Stimulated activated CD4-positive, alpha-beta T cell treated with anti-CD3 and anti-CD28 coated beads, Interleukin-12 subunit alpha, Interleukin-12 subunit beta, amount 100 ng/mL, for 24 hours (primary cell): ENCODE measurements at places on chromosomes 7 and 10.

GRCh38 chr10:93030409-93030808 lies 30.2 kb upstream of the CYP26C1 start:
- no peak for DNase-seq

DNA sequence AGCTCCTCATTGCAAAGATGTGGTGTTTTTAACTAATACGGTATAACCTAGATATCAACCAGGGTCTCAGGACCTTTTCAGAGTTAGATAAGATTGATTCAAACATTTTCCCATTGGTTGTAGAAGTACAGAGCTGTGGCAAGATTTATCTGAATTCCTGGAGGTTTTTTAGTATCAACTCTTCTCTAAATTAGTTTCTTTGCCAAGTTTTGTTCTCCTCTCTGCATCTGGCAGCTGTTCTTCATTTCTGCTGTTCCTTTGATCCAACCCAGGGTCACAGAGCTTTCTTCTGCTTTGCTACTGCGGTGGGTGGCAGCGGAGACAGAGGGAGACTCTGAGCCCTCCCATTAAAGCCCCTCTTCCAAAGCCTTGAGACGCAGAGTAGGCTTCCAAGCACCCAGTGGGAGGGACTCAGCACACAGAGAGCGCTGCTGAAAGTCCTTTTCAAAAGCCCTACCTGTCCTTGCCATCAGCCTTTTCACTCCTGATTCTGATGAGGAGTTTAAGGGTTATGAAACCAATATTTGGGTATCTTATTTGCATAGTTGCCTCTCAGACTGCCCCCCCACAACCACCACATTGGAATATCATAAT lies 146.3 kb upstream of the EEPD1 start:
- no peak for DNase-seq

- no peak for DNase-seq
Measured at GRCh38 chr10:78470267-78471103, 436.8 kb downstream of the RPS24 start.

GRCh38 chr7:11155883-11156282 lies 182.2 kb downstream of the PHF14 start:
- no peak for DNase-seq

DNA sequence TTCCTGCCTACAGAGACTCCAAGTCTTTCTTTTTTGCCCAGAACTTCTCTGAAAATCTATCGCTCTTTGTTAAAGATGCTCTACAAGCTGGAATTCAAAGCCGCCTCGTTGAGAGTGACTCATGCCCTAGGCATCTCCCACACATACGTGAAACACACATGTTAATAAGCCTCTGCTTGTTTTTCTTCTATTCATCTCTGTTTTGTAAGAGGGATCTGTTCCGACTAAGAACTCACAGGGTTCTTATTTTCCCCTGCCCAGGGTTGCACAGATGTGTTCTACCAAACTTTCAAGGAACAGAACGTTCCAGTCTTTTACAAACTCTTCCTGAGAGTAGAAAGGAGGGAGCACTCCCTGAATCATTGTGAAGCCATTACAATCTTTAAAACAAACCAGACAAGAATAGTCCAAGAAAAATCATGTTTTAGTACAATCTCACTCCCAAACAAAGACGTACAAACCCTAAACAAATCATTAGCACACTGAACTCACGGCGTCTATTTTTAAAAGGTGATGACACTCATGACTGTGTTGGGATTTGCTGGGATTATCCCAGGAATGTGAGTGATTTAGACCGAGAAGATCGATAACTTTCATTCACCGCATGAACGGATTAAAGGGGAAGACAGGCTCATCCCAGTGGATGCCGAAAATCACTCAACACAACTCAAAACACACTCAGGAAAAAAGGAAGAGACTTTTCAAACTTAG lies 55.3 kb upstream of the INPP5A start:
- no peak for DNase-seq

DNA sequence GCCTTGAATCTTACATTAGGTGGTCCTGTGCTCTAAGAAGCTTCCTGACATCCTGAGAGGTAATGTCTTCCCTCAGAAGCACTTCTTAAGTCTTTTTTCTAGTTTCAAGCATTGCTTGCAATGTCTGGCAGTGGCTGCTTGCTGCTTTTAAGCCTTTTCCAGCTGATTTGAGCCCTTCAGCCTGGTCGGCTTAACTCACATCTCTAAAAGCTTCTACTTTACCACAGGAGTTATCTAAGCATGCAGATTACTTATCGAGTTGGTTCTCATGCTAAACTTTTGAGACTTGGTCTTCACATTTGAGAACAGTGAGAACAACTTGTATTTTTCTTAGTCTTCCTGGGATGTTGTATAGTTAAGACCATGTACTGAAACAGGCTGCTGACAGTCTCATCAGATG lies 3.9 kb downstream of the LRMDA start:
- DNase-seq = no peak

- no peak for DNase-seq
Measured at GRCh38 chr10:103542764-103543616, 49.5 kb downstream of the NEURL1 start.

DNA sequence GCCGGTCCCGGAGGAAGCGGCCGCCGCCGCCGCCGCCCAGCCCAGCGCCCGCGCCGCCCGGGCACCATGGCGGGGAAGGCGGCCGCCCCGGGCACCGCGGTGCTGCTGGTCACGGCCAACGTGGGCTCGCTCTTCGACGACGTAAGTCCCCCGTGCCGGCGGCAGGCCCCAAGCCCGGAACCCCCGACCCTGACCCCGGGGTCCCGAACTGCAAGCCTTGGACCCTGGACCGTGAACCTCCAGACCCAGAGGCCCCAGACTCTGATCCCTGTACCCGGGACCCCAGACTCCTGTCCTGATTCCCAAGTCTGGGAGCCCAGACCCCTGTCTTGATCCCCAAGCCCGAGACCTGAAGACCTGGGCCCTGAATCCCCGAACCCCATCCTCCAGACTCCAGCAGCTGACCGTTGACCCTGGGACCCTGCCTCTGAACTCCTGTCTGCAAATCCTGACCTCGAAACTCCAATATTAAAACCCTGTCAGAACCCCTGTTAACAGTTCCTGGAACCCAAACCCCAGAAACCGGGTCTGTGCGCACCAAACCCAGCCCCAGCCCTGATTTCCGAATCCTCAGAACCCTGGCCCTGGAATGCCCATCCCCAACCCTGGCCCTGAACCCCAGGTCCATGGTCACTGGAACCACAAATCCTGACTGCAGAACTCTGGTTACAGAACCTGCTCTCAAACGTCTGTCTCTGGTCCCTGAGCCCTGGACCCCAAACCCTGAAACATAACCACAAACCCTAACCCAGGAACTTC lies 623 bp downstream of the INPP5A start:
- DNase-seq = no peak

- no peak for DNase-seq
Measured at GRCh38 chr7:106166651-106167342, 54.7 kb upstream of the SYPL1 start.

DNA sequence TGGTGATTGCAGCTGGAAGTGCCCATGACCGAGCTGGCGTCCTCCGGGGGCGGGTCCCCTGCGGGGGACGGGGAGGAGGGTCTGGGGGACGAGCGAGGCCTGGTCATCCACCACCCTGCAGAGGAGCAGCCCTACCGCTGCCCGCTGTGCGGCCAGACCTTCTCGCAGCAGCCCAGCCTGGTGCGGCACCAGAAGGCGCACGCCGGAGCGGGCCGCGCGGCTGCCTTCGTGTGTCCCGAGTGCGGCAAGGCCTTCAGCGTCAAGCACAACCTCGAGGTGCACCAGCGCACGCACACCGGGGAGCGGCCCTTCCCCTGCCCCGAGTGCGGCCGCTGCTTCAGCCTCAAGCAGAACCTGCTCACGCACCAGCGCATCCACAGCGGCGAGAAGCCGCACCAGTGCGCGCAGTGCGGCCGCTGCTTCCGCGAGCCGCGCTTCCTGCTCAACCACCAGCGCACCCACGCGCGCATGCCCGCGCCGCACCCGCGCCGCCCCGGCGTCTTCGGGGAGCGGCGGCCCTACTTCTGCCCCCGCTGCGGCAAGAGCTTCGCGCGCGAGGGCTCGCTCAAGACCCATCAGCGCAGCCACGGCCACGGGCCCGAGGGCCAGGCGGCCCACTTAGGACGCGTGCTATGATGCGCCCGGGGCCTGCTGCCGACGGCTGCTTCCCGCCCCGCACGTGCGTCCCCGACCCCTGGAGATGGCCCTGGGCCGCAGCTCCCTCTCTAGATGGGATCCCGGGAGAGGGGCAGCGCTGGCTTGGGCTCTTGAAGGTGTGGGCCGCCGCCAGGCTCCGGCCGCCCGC lies 28.7 kb downstream of the ZNF775 start:
- no peak for DNase-seq

GRCh38 chr7:100584054-100584682 lies 1.8 kb downstream of the LRCH4 start:
- no peak for DNase-seq

DNA sequence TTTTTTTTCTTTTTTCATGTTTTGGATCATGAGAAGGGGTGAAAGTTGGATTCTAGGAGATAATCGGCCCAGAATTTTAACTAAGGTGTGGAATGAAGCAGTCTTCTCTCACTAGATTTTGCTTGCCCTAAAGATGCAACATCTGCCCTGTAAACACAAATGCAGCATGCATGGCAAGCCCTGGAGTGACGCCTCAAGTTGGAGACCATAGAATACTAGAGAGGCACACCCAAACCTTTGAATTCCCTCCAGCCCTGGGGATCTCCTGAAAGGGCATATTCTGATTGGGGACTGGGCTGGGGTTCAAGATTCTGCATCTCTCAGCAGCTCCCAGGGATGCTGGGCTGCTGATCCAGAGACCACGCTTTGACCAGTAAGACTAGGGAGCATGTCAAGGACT lies 127.7 kb upstream of the PRR15 start:
- DNase-seq = no peak

DNA sequence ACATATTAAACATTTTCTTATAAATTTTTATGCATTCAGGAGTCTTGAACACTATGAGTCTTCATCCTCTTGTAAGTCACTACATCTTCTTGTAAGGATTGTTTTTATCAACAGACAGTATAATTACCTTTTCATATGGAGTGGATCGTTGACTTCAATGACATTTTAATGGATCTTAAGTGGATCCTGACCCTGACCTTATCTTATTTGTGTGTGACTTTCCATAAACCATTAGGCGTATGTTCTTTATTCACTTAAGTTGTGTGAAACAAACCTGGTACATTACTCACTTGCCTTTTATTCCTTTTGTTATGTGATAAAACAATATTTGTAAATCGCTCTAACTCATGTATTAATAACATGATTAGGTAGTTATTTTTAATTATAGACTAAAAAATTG lies 18.5 kb upstream of the SEMA3C start:
- DNase-seq = no peak

DNA sequence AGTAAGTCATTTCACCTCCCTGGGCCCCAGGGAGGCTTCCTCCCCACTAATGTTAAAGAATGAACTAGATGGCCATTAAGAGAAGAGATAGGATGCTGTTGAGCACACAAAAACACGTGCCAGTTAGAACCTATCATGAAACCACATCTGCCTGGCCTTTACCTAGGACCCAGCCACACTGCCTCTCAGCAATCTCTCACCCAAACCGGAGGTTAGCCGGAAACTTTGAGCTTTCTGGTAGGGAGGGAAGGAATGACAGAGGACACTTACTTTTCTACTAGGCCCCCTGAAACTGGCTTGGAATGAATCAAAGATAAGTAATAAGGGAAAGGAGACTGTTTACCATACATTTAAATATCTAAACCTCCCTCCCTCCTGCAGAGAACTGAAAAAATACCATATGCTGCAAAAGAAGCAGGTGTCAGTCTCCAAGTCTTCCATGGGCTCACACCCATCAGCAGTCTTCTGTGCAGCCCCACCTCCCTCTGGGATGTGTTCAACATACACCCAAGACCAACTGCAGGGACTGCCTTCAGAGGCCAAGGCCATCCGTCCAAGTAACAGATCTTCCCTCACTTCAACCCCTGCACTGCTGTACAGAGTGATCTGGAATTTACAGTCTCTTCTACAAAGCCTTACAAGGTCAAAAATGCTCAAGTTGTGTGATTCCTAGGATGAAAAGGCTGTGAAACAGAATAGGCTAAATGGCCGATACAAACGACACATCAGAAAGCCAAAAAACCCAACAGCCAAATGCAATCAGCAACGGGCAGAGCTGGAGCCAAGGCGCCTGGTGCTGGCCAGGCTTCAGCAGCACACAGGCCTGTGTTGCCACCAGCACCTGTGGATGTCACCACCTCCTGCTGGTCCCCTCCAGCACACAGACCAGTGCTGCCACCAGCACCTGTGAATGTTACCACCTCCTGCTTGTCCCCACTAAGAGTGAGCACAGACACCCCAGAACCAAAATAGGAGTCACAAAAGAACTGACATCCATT lies 42.4 kb downstream of the SORBS1 start:
- DNase-seq = no peak

GRCh38 chr10:87558333-87558732 lies 53.6 kb downstream of the MINPP1 start:
- DNase-seq = no peak

GRCh38 chr10:24209946-24210491 lies 1.1 kb downstream of the KIAA1217 start:
- DNase-seq = no peak

DNA sequence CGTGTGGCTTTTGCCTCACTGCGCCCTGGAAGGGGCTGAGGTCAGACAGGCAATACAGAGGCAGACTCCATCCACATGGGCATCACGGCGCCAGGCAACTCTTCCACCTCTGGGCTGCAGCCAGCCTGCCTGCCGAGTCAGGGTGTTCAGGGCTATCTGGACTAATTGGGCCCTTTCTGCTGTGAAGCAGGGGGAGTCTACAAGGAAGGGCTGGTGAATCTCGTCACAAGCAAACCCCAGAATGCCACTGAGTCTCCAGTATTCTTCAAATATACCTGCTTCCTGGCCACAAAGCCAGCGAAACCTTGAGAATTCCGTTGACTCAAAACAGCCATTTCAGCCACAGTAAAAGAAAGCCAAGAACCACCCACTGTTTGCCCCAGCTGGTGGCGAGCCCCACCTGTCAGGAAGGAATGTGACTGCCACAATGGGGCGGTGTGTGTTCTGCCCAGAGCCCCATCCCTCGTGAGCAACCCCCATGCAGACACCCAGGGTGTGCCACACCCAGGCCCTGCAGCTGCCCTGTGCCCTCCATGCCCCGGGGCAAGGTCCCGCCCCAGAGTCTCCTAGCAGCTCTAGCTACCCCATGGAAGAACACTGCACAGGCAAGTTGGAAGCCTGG lies 117.3 kb downstream of the FAM53B start:
- DNase-seq = peak; percentile 54

DNA sequence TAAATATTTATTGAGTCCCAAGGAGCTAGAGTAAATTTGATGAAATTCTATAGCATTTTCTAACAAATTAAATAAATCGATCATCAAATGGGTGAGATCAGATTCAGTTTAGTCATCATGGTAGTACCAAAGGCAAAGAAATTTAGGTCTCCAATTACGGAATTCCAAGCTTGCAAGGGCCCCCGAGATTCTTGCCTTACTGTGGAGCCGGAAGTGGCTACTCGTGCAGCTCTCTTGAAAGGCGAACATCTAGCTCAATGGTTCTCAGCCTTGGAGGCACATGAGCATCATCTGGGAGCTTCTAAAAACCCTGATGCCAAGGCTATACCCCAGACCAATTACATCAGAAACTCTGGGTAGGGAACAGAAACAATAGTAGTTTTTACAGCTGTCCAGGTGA lies 117.9 kb upstream of the PRR15 start:
- DNase-seq = no peak

- DNase-seq = no peak
Measured at GRCh38 chr7:133114519-133114918, 32.6 kb upstream of the CHCHD3 start.
